ENCODE measurements at places on chromosomes 6 and 20. TPM values are rescaled to one million over a fixed set of nuclear protein-coding genes. Genes with fewer than 3 reads are reported as not detected.

The CEP85L gene
- total RNA-seq, result 11.6 TPM

- DNase-seq, result no peak
These were observed 34.4 kb upstream of the RNF217 start for GRCh38 chr6:124927806-124928205.

- no peak for DNase-seq
These were observed 170.1 kb downstream of the CLIC5 start for GRCh38 chr6:45845567-45845966.

The ASIP gene
- total RNA-seq, result not detected

Data from mesenteric fat pad (tissue), 1 donor.